ENCODE measurements at places on chromosomes 11 and 22. TPM values are rescaled to one million over a fixed set of nuclear protein-coding genes. Genes with fewer than 3 reads are reported as not detected.

- peak; percentile 38 for ATAC-seq
Measured at GRCh38 chr22:29621761-29622526, 18.5 kb downstream of the NF2 start.

- no peak for ATAC-seq
Measured at GRCh38 chr11:84089072-84090057, 803.2 kb upstream of the CCDC90B start.

- ATAC-seq = no peak
Measured at GRCh38 chr11:111933872-111934271, 3.3 kb upstream of the DIXDC1 start.

- ATAC-seq = peak; percentile 59
Measured at GRCh38 chr22:23235425-23235824, 55.1 kb downstream of the BCR start.

DNA sequence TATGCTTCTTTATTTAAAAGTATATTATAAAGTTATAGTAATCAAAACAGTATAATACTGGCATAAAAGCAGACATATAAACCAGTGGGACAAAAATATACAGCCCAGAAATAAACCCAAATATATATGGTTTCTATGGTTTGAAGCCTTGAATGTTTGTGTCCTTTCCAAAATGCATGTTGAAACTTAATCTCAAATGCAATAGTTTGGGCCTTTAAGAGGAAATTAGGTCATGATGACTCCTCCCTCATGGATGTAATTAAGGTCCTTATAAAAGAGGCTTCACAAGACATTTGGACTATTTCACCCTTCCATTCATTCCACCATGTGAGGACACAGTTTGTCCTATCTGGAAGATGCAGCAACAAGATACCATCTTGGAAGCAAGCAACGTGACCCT lies at the start of gene MS4A6E:
TSS of gene MS4A6E (plus strand) at position 301 of the 400 bp plus-strand sequence. CDS start 7,641 bp downstream, outside the sequence.
- ATAC-seq = no peak

OR6T1 gene
- not detected for total RNA-seq

MAML2 gene
- 17.4 TPM for total RNA-seq

C11orf16 gene
- total RNA-seq = not detected

RAB1B gene
- 178 TPM for total RNA-seq
